Activated naive CD8-positive, alpha-beta T cell treated with anti-CD3 and anti-CD28 coated beads, Interleukin-2, amount 50 U/mL, for 16 hours (primary cell): ENCODE measurements at places on chromosomes 12 and 14.
A peak's percentile ranks its signal among the peaks of the same experiment; 100 is the strongest.

- no peak for DNase-seq
Observed at GRCh38 chr12:42010257-42010656, 134.4 kb downstream of the GXYLT1 start.

GRCh38 chr14:94016446-94016976, 9.6 kb upstream of the OTUB2 start:
- no peak for DNase-seq

DNA sequence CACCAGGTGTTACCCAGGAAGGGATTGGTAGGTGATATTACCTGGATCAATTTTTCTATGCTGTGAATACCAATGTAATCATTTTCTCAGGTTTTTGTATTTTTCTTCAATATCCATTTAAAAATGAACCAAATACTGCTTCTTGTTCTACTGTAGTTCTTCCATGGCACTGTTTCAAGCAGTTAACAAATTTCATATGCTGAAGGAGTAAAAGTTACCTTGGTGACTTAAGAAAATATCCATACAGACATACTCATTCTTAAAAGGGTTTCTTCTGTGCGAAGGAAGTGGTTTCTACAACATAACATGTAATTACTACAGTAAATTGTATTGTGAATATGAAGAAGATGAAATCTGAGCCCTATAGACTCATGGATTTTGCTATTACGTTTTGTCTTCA, 222.5 kb downstream of the TMEM117 start:
- DNase-seq, result no peak

- no peak for DNase-seq
Observed at GRCh38 chr12:94162108-94162507, 13.7 kb downstream of the PLXNC1 start.

GRCh38 chr14:34931206-34931605, 51.6 kb upstream of the SRP54 start:
- peak; percentile 3 for DNase-seq

DNA sequence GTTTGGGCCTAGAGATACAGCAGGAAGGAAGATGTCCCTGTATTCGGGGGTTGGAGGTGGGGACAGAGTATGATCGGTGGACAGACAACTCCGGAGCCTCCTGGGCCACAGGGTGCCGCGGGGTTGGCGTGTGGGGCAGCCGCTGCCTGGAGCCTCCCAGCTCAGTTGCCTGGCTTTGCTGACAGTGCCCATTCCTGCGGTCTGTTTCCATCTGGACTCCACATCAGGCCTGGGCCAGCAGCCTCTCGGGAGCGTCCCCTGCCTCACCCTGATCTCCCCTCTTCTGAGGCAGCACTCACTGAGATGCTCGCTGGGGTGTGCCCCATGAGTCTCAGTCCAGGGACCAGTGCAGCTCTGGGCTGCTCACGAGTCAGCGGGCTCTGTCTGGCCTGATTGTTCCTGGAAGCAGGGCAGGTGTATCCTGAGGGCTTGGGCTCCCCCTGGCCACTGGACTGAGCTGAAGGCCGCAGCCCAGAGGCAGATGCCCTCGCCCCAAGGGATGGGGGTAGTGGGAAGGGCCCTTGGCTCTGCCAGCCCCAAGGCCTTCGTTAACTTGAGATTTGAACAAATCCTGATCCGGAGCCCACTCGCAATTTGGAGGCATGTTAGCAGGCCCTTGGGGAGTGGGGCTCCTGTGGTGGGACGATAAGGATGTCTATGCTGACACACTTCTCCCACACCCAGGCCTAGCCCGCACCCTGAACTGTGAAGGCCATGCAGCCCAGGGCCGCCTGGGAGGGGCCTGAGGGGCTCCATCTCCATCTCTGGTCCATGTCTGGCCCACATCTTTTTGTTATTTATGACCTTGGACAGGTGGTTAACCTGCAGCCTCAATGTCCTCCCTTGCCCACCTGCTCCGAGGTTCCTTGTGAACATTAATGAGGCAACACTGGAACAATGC, 7.5 kb downstream of the HIP1R start:
- no peak for DNase-seq

- no peak for DNase-seq
Observed at GRCh38 chr14:60294411-60295069, 45.5 kb downstream of the PPM1A start.

DNA sequence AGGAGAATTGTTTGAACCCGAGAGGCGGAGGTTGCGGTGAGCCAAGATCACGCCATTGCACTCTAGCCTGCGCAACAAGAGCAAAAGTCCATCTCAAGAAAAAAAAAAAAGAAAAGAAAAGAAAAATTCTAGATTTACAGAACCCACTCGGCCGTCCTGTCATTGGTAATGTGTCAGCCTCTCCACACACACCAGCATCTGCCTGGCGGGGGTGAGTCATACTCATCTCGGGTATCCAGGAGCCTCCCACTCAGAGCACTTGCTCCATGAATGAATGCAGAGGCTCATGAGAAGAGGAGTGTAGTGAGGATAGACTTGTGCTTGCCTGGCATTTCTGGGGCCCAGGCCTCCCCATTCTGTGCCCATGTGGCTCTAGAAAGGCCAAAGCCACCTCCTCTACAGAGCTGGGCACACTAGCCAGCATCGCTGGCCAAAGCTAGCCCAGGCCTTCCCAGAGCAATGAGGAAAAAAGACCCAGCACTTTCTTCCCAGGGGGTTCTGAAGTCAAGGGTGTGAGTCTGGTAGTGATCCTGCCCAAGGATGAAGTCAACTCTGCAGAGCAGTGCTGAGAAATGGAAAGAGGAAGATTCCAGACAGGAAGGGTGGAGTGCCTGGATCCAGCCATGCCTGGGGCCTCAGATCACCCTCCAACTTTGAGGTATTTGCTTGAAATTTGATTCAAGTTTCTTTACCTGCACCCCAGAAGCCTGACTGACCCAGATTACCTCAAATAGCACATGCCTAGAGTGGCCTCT, 31.2 kb upstream of the KLC1 start:
- DNase-seq, result no peak

GRCh38 chr12:111925171-111925570, 83.1 kb downstream of the MAPKAPK5 start:
- DNase-seq, result no peak

DNA sequence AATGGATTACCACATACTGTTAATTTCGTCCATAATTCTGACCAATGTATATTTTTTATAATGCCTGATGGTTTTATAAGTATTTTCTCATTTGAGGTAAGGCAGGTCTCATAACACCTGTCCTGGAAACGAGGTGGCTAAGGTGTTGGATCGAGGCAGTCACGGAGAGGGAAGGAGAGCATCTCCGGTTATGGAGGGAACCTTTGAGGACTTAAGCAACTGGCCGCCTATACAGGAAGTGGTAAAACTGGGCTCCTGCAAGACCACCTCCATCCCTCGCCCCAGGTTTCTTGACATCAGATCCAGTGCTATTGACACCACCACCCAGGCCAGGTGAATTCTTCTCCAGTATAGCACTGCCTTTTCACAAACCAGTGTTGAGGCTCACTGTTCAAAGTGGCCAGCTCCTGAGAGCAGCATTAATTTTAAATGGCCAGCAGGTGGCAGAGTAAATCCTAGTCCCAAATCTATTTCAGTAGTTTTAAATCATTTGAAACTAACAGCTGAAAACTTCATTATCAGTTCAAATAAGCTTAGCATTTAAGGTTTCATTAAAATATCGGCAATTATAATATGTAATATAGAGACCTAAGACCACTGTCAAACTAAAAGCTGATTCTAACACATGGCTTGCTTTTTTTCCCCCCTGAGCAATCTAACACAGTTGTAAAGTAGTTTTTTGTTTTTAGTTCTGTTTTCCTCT, 100.8 kb downstream of the PPM1A start:
- no peak for DNase-seq

- no peak for DNase-seq
Observed at GRCh38 chr12:26297396-26298070, 102.2 kb downstream of the SSPN start.

GRCh38 chr14:70832561-70833305, 23.4 kb upstream of the MAP3K9 start:
- DNase-seq, result no peak

DNA sequence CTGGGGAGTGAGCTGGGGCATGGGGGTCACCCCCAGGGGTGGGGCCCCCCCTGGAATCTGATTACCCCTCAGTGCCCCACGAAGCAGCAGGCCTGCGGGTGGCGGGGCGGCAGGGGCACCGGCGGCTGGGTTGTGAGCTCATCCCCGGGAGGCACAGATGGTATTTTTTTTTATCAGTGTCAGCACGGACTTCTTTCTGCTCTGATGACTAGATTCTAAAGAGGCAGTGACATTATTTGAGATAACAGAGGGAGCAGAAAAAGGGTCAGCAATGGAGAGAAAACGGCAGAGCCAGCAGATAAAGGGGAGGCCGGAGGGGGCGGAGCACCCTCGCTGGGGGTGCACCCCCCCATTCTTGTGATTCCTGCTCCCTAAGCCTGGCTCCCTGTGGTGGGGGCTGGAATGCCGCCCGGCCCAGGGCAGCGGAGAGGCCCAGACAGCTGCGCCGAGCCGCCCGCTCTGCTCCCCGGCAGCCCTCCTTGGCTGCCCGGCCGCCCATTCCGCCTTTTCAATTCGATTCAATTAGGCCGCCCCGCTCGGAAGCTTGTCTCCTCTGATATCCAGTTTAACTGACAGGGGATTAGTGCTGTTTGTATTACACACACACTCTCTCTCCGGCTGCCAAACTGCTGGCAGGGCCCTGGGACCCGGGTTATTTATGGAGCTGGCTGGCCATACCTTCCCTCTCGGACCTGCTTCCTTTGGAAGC, 32.9 kb downstream of the MVK start:
- no peak for DNase-seq

DNA sequence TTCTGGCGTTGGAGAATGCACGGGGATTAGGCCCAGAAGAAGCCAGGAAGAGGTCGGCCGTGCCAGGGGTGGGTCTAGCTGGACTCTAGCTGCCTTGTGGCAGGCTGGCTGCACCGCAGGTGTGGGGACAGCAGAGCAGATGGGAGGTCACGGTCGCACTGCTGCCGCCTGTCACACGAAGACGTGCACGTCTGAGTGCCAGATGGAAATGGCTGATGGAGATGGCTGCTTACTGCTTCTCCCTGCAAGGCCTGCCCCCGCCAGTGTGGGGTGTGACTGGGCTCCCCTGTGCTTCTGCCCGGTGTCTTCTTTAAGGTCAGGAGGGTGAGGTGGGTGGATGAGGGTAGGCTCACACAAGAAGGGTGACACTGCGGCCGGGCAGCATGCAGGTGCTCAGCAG, 79.0 kb downstream of the MOK start:
- no peak for DNase-seq

GRCh38 chr14:81668626-81669274, 135.1 kb upstream of the SEL1L start:
- DNase-seq, result no peak

- DNase-seq, result no peak
Observed at GRCh38 chr12:53288322-53288721, 7.0 kb upstream of the PFDN5 start.

- DNase-seq, result no peak
Observed at GRCh38 chr14:37665951-37666350, 70.5 kb downstream of the TTC6 start.

DNA sequence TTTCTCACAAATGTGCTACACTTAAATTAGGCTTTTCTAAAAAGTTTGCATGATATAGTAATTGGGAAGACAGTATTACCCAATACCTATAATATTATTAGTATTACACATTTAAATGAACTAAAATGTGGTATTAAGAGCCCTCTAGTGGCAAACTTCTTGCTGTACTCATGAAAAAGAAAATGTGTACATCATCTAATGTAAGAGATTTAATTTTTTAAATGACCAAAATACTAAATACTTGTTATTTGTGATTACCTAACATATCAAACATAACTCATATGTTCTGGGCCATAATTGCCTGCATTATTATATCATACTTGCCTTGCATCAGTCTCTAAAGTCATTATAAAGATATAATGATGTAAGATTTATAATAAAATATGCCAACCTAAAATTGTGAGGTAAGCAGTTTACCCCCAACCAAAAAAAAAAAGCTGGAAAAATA, 64.2 kb downstream of the DNAI7 start:
- no peak for DNase-seq

DNA sequence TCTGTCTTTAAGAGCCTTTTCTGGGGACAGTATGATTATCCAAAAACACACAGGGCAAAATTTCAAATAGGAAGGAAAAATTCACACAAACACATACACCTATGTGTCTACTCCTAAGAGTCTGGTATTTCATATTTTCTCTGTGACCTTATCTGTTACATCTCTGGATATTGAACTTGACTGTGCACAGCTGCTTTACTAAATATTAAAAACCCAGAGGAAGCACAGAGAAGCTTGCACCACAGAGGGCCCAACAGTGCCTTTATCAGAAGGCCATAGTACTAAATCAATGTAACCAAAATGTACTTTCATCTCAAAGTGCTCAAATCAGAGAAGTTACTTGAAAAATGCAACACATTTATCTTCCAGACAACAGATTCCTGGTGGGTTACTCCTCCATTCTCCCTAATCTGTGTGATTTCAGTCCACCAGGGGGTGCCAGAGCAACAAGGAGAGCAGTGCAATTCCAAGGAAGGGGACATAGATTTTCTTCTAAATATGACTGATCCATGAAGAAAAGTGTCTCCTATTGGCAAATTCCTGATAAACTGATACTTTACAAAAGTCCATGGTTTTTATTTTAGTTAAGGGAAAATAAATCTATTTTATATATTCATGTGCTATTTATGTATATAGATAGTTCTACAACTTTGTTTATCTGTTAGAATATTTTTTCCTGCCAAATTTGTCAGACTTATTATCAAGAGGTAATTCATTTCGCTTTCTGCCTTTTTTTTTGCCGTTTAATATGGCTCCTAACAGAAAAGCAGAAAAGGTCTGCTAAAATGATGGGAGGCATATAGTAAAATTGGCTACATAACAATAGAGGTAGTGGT, 617.6 kb downstream of the LRFN5 start:
- no peak for DNase-seq

DNA sequence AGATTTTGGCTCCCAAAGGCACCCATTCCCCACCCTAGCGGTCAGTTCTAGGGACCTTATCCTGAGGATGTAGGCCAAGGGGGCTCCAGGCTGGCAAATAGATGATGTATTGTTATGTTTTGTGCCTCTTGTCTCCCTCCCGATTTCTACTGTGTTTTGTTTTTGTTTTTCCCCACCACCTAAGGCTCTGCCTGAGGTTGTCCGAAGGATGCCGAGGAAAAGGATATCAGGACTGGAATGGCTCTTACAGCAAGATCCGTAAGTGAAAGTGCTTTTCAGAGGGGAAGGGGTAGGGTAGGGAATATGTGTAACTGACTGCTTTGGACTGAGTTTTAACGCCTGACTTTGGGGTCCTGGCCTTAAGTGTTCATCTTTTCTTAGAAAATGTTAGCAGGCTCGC, 6.6 kb downstream of the FOXG1 start:
- DNase-seq, result no peak

GRCh38 chr12:102776041-102776440, 141.0 kb downstream of the PAH start:
- no peak for DNase-seq

GRCh38 chr14:87628129-87628528, 364.9 kb downstream of the GALC start:
- no peak for DNase-seq

- DNase-seq, result no peak
Observed at GRCh38 chr14:47917344-47917954, 242.0 kb upstream of the MDGA2 start.

DNA sequence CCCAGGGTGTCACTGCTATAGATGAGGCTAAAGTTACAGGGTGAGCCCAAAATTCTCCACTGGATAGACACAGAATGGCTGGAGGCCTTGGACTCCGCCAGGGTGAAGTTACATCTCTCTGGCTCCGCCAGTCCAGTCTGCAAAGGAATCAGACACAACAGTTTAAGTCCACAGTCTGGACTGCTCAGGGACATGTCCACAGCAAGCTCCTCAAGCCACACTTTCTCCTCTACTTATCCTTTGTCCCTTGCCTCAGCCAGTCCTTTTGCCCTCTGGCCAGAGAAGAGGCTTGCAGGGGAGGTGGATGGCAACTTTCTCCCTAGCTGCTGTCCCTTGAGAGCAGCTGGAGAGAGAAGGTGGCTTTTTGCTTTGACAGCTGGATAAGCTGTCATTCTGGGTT, 28.0 kb downstream of the PTPRB start:
- no peak for DNase-seq
